ENCODE measurements at places on chromosomes 2 and 18.

- no peak for DNase-seq
Observed at GRCh38 chr18:10006311-10006893, 92.6 kb downstream of the VAPA start.

DNA sequence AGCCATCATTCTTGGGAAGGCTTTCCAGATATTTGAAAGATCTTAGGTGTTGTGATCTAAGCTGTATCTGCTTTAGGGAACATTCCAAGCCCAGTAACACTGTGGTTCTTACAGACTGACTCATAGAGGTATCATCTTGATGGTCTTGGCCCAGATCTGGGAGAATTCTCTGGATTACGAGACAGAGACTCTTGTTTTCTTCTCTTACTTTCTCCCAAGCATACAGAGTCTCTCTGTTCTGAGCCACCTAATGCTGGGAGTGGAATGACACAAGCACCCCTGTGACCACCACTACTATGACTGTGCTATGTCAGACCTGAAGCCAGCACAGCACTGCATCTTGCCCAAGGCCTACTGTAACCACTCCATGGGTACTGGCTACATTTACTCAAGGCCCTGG is 81.0 kb upstream of the EPAS1 start:
- no peak for DNase-seq

DNA sequence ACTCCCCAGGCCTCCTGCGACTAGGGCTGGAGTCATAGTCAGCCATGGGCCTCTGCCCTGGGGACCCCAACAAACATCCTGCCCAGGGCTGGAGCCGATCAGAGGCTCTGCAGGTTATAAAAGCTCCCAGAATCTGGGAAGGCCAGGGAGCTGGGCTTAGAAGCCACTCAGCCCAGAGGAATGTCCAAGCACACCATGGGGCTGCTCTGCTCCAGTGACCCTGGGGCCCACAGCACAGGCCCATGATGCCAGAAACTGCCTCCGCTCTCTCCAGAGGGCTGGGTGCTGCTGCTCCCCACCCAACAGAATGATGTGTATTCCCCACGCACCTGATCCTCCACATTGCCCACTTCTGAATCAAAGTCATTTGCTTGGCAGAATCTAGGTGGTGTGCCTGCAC is 88.5 kb downstream of the ARMC9 start:
- DNase-seq = no peak

GRCh38 chr18:9466127-9466526 is 9.2 kb upstream of the RALBP1 start:
- no peak for DNase-seq

GRCh38 chr2:219356834-219357233 is 24.3 kb upstream of the RESP18 start:
- DNase-seq = no peak
